ENCODE measurements at places on chromosomes 16 and 17.

- no peak for DNase-seq
Measured at GRCh38 chr16:50313596-50314478, 47.5 kb downstream of the ADCY7 start.

GRCh38 chr17:17275971-17276370 is 5.1 kb downstream of the COPS3 start:
- no peak for DNase-seq

GRCh38 chr16:56667581-56668571 is at the start of gene MT1G:
MT1G (minus strand) TSS chr16:56668065; CDS start chr16:56667993, 72 bp downstream.
- no peak for DNase-seq

GRCh38 chr17:63804328-63804727 is 22.9 kb upstream of the PSMC5 start:
- no peak for DNase-seq

DNA sequence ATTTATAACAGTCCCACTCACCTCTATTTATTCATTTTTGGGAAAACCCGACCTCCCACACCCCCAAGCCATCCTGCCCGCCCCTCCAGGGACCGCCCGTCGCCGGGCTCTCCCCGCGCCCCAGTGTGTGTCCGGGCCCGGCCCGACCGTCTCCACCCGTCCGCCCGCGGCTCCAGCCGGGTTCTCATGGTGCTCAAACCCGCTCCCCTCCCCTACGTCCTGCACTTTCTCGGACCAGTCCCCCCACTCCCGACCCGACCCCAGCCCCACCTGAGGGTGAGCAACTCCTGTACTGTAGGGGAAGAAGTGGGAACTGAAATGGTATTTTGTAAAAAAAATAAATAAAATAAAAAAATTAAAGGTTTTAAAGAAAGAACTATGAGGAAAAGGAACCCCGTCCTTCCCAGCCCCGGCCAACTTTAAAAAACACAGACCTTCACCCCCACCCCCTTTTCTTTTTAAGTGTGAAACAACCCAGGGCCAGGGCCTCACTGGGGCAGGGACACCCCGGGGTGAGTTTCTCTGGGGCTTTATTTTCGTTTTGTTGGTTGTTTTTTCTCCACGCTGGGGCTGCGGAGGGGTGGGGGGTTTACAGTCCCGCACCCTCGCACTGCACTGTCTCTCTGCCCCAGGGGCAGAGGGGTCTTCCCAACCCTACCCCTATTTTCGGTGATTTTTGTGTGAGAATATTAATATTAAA is 638 bp upstream of the TMEM88 start:
- DNase-seq, result no peak

- DNase-seq, result no peak
Measured at GRCh38 chr17:6386041-6386630, 48.8 kb downstream of the AIPL1 start.

DNA sequence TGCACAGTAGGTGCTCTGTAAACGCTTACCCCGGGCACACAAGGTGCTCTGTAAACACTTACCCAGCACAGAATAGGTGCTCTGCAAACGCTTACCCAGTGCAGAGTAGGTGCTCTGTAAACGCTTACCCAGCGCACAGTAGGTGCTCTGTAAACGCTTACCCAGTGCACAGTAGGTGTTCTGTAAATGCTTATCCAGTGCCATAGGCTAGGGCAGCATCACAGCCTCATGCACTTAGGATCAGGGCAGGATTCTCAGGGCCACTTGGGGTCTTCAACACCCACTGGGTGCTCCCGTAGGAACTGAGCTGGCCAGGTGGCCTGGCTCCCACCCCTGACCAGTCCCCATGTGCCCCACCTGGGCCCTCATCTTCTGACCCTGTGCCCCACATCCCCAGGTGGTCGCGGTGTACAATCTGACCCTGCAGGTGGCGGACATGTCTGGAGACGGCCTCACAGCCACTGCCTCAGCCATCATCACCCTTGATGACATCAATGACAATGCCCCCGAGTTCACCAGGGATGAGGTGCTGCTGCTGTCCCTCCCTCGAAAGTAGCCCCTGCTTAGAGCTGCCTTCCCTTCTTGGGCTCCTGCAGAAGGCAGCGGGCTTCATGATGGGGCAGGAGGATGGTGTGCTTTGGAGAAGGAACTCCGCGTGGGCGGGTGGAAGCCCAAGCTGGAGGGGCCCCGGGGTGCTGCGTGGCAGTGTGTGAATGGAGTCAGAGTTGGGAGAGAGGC is 13.1 kb downstream of the SLC22A31 start:
- no peak for DNase-seq

DNA sequence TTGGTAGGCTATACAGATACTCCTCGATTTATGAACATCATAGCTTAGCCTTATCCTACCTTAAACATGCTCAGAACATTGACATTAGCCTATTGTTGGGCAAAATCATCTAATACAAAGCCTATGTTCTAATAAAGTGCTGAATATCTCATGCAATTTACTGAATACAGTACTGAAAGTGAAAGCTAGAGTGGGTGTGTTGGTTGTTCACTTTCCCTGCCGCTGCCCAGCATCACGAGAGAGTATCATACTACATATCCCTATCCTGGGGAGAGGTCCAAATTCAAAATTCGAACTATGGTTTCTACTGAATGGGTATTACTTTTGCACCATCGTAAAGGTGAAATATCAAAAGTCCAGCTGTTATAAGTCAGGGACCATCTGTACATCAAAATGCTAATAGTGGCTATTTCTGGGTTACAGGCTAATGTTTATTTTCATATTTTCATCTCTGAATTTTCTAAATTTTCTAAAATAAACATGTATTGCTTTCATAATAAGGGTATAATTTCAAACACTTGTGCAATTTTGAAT is 54.5 kb downstream of the NACA2 start:
- no peak for DNase-seq

GRCh38 chr17:54971147-54971546 is 2.6 kb downstream of the STXBP4 start:
- no peak for DNase-seq

DNA sequence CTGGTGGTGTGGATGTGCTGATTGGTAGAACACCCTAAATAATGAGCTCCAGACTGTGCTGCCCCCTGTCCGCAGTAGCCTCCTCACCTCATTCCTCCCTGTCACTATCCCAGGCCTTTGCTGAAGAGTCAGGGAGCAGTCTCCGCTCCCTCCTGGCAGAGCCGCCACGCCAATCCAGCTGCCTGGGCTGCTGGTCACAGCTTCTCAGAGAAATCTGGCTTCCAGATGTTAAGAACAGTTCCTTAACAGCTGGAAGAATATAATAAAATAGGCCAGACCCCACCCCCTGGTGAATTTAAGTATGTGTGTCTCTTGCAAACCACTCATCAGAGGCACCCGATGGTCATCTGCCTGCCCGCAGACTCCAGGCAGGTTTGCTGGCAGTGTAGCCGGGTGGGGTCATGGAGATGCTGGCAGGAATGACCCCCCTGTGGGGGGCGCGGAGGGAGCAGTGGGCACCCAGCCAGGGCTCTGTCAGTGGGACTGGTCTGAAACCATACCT is 161.0 kb downstream of the CCDC182 start:
- DNase-seq, result no peak

DNA sequence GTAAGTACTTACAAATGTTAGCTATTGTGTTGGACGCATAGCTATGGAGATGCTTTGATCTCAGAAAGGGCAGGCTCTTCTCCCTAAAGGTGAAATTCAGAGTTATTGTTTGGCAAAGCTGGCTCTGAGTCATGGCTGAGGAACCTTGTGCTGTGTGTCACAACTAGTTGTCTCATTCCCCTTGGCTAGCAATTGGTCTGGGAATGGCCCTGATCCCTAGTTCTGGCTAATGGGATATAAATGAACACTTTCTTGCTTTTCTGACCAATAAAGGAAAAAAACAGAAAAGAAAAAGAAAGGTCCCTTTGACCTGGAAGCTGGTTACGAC is 210.6 kb downstream of the MAP2K4 start:
- no peak for DNase-seq

DNA sequence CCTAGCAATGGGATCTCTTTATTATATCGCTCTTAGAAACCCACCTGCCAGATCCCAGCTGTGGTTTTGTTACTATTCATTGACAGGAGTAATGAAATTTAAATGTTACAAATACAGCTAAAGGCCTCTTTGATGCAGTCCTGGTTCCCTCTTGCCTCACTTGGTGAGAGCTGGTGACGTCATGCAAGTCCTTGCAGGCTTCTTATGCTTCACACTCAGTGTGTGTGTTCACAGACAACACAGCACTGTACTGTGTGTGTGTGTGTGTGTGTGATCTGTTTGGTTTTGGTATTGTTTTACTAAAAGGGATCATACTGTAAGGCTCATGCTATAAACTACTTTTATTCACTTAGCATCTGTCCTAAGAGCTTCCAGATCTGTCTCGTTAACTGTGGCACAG is 75.0 kb downstream of the USP22 start:
- DNase-seq, result no peak

- DNase-seq, result no peak
Measured at GRCh38 chr17:74280093-74280513, 6.1 kb downstream of the DNAI2 start.

- DNase-seq, result no peak
Measured at GRCh38 chr17:76304226-76305134, 3.6 kb downstream of the QRICH2 start.

- DNase-seq, result no peak
Measured at GRCh38 chr17:62576382-62576781, 51.1 kb upstream of the MRC2 start.

DNA sequence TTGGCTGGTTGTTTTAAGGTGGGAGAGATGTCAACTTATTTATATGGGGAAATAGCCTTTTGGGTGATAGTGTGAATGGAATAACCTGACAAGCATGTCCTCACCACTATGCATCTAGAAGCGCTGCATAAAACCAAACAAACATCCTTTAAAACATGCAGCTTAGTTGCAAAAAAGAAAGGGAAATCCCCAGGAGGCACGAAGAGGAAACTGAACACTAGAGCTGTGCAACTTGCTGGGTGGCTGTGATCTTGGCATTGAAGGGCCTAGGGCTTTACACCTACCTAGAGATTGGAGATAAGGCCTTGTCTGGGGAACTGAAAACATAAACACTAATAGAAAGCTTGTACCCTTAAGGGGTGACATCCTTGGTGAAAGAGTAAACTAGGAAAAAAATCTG is 7.3 kb downstream of the C16orf54 start:
- DNase-seq, result no peak

DNA sequence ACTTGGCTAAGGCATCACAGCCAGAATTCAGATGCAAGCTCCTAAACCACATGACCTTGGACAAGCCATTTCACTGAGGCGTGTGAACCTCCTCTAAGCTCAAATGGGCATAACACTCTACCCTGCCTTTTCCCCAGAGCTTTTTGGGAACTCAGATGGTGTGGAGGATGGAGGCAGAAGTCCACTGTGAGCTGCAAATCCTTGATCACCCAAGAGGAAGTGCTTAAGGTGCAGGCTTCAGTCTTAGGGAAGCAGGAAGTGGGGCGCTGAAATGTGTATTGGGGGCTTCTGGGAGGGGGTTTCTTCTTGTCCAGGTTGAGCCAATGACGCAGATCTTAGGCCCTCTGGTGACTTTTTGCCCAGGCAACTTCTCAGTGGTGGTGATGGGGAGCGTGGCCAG is 12.9 kb downstream of the CIITA start:
- no peak for DNase-seq

- DNase-seq, result no peak
Measured at GRCh38 chr16:87754535-87754934, 11.3 kb downstream of the KLHDC4 start.

DNA sequence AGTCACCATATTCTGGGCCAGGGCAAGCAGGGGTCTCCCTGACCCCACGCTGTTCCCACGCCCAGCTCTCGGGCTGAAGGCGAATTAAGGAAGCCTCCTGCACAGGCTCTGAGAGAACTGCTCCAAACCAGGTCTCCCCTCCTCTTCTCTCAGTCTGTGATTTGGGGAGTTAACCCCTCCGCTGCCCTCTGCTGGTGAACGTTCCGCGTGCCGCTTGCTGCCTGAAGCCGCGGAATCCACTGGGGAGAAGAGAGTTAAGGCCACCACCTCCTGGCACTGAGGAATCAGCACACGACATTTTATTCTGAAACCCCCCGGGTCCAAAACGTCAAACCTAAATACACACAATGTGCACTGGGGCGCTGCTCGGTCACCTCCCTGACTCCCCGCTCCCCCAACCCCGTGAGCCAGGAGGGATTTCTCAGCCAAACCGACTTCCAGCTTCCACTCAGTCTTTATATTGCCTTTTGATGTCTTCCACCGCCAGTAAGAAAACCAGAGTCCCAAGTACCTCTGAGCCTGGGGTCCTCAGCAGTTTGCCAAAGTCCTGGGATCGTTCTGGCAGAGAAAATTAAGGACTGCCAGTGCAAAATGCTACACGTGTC is 54.4 kb upstream of the RCVRN start:
- peak; percentile 15 for DNase-seq

- DNase-seq, result no peak
Measured at GRCh38 chr16:57623251-57624043, 5.0 kb upstream of the ADGRG1 start.

- DNase-seq, result no peak
Measured at GRCh38 chr17:17808706-17809432, 27.9 kb downstream of the SREBF1 start.

GRCh38 chr17:57518587-57519581 is 226.2 kb downstream of the CCDC182 start:
- no peak for DNase-seq

GRCh38 chr16:87740909-87741424 is 24.8 kb downstream of the KLHDC4 start:
- no peak for DNase-seq

DNA sequence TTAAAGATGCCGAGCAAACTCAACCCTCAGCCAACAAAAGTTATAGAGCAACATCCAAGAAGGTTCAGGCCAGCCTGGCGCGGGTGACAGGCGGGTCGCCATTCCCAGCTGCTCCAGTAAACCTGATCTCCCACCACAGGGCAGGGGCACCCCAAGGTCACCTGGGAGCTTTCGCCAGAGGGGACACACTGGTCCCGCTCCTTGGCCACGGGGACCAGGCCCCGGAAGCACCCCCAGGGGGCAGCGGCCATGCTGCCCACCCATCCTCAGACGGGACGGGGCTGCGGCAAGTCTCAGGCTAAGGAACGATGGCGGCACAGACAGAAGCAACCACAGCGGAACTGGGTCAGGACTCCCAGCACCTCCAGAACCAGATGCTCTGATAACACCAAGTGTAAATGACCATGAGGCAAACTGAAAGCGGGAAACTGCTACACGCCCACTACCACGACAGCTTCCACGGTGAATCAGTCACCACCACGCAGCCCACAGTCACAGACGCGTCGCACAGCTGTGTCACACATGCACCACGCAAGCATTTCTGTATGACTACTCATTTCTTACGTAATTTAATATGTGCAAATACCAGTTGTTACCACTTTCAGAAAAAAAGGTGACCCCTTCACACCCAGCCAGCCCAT is 14.1 kb upstream of the CCDC154 start:
- no peak for DNase-seq

DNA sequence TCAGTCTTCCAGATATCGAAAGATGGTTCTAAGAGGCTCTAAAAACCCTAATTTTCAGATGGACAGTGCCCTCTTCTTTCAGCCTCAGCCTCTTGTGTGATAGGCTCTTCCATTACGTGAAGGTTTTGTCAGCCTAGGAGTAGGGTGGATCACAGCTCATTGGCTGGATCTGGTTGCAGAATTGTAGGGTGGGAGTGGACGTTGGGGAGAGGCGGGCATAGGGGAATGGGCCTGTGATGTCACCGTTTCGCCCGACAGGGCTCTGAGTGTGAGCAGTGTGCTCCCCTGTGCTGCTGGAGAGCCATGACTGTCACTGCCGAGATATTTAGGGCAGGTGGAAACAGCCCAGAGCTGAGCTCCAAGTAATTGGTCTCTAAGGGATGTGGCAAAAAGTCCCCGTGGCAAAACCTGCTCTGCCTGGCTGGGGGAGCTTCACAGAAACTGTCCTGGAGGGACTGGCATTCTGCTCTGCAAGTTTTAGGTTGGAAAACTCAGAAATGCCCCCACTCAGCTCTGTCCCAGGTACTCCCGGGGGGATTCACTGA is 6.2 kb upstream of the WFIKKN1 start:
- DNase-seq, result no peak

Measured in stimulated activated CD4-positive, alpha-beta T cell treated with anti-CD3 and anti-CD28 coated beads, Interleukin-1b, Interleukin-23, amount 100 ng/mL, for 24 hours (primary cell).